ENCODE measurements at places on chromosomes 16 and 17.

DNA sequence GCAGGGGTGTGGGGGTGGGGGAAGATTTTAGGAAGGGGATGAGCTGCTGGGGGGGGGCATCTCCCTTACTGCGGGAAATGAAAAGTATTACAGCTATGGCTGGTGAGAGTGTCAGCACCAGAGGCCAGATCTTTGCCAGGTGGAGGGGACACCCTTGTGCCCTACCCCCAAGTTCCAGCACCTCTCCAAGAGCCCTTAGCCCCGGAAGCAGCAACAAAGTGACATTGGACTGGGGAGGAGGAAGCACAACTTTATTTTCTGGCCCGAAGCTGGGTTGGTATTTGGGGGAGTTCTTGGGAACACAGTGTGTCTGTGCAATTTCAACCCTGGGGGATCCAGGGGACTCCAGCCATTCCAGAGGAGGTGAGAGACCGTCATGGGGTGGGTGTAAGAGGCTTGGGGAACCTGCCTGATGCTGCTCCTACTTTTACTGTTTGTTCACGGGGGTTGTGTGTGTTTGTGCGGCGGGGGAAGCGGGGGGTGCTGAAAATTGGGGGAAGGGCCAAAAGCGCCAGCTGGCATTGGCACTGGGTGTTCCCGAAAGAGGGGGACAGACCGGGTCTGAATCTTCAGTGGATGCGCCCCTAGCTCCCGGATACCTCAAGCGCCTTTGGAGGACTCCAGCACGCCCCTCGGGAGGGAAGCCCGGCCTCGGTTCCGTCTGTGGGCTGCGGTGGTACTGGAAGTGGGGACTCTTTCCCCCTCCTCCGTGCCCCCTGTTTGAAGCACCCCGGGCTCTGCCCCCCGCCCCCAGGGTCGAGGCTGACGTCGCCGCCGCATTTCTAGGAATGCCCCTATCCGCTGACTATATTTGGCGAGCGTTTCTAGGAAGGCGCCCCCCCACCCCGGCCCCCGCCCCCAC is 230.3 kb downstream of the MRTFB start:
- no peak for DNase-seq

DNA sequence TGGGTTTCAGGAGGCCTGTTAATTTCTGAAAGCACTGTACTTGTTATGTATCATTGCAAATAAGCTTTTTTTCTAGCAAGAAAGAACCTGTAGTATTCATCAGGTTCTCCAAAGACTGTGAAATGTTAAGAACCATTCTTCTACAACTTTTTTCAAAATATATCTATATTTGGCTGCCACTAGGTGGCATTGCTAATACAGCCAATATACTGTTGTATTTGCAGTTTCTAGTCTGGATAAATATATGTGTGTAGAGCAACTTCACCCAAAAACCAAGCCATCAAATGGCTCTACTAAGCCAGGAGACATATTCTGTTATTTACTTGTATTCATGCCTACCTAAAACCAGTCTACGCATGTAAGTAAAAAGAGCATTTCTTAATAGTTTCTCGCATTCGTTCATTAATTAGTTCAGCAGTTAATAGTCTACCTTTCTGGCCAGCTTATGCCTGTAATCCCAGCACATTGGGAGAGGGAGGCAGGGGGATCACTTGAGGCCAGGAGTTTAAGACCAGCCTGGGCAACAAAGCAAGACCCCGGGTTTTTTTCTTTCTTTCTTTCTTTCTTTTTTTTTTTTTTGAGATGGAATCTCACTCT is 39.5 kb downstream of the VMP1 start:
- no peak for DNase-seq

- DNase-seq = no peak
Measured at GRCh38 chr16:21590796-21591195, 8.6 kb upstream of the METTL9 start.

DNA sequence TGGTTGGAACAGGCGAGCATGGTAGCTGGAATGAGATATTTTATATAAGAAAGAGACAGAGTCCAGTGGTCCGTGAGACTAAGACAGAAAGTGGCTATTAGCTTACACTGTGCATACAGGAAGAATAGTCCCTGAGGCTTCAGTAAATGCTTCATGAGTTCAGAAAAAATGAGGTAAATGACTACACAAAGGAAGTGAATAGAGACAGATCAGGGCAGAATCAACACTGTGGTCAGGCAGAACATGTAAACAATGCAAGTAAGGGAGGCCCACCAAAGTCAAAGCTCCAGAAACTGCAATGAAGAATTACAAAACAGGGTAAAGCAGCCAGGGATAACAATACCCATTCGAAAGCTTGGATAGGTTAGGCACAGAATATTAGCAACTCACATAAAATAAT is 4.8 kb downstream of the ABCA10 start:
- peak; percentile 15 for DNase-seq

GRCh38 chr16:89156740-89157645 is 14.6 kb upstream of the CDH15 start:
- no peak for DNase-seq

- DNase-seq = no peak
Measured at GRCh38 chr16:20957153-20957552, 56.6 kb downstream of the LYRM1 start.

GRCh38 chr16:26453215-26453614 is 613.5 kb upstream of the C16orf82 start:
- DNase-seq = no peak

DNA sequence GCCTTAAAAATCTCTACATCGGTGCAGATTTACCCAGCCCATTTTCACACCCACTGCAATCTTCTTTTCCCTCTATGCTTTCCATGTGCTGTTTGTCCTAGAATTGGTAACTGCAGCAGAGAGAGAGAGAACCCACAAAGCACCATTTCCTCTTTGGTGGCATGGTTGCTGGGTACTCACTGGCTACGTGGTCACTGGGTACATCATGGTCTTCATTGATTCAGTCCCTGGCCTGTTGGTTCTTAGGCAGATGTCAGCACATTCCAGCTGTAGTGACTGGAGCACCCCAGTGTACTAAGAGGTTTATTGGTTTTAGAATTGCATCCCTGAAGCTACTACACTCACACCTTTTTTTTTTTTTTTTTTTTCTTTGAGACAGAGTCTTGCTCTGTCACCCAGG is 156.1 kb upstream of the CACNG5 start:
- DNase-seq = no peak

- no peak for DNase-seq
Measured at GRCh38 chr16:29745121-29745852, 503 bp downstream of the C16orf54 start.

- DNase-seq = no peak
Measured at GRCh38 chr17:67854378-67854777, 29.1 kb downstream of the BPTF start.

GRCh38 chr17:1977583-1978395 is 47.3 kb downstream of the RTN4RL1 start:
- no peak for DNase-seq
